Stimulated activated CD8-positive, alpha-beta memory T cell treated with anti-CD3 and anti-CD28 coated beads, Interleukin-2, amount 100 ng/mL, for 48 hours (primary cell): ENCODE measurements at places on chromosomes 6 and 20.

- DNase-seq: no peak
Measured at GRCh38 chr20:37650661-37651060, 43.2 kb upstream of the CTNNBL1 start.

DNA sequence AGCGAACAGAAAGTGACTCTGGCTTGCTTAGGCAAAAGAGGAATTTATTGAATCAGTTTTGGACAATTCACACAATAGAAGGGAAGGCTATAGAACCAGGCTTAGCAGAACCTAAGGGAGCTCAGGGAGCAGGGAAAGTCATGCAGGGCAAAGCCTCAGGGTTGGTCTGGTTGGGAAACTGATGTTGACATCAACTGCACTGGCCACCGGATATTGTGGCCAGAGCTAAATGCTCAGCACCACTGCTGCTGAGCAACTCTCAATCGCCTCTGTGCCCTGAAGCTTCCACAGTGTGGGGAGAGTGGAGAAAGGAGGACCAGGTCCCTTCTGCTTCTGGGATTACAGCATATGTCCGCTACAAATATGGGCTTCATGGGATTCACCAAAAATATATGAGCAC, 93.3 kb upstream of the GCM1 start:
- no peak for DNase-seq

DNA sequence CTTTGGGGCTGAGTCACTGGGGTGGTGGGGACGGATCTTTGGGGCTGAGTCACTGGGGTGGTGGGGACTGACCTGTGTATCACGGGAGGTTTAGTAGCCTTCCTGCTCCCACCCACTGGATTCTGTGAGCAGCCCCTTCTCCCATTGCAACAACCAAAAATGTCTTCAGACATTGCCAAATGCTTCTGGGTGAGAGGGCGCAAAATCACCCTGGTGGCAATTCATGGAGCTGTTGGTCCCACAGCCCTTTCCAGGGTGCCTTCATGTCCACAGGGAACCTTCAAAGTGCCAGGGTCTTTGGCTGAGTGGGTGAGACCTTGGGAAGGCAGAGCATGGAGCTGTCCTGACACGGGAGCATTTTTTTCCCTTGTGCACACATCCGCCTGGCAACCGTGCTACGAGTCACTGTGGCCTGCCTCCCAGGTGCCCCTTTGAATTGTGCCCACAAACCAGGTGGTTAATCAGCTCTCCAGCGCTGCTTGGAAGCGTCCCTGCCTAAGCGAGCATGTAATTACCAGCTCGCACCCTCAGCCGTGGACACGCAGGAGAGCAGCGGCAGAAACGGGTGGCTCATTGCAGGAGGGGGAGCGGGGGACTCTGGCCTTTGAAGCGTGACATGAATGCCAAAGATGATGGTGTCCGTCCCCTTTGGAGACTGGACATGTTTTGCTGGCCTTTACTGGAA, 27.4 kb upstream of the APCDD1L start:
- DNase-seq: no peak

- DNase-seq: no peak
Measured at GRCh38 chr6:110357298-110357663, 868 bp downstream of the METTL24 start.

- no peak for DNase-seq
Measured at GRCh38 chr6:56043761-56044160, 168.4 kb upstream of the BMP5 start.

DNA sequence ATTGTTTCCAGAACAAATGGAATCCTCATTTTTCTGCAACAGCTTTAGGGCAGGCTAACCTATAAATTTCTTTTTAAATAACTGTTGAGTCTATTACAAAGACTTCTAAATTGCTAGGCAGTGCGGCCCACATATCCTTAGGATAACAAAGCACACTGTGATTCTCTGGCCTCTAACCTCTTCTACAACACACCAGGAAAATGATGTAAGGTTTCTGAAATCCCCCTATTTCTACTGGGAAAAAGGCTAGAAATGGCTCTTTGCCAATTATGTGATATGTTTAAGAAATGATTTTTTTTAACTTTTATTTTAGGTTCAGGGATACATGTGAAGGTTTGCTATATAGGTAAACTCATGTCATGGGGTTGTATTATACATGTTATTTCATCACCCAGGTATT, 17.3 kb upstream of the NT5E start:
- DNase-seq: no peak

GRCh38 chr6:147855803-147856482, 347.5 kb downstream of the SAMD5 start:
- DNase-seq: no peak
